ENCODE measurements at places on chromosomes 4 and X.

DNA sequence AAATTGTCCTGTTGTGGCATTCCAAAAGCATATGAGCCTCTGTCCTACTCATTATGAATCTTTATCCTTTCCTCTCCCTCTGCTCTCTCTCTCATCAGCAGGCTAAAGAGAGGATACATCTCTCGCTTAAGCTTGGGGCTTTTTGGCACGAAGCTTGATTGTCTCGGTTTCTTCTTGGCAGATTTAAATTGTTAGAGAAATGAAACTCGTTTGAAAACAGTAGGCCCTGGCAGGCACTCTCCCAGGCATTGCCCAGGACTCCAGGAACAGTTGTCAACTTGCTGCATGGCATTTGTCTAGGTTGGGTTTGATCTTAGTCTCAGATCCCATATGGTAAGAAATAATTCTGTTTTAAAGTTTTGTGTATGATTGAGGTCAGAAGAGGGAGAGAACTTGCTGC is 35.5 kb downstream of the NAA11 start:
- H3K4me1 ChIP-seq, result no peaks in the 10 kb centered on the region
- no peaks in the 10 kb centered on the region for H3K36me3 ChIP-seq
- peaks cover 2% of the 10 kb centered on the region for H3K27me3 ChIP-seq
- H3K4me3 ChIP-seq, result no peak overlapping the region

DNA sequence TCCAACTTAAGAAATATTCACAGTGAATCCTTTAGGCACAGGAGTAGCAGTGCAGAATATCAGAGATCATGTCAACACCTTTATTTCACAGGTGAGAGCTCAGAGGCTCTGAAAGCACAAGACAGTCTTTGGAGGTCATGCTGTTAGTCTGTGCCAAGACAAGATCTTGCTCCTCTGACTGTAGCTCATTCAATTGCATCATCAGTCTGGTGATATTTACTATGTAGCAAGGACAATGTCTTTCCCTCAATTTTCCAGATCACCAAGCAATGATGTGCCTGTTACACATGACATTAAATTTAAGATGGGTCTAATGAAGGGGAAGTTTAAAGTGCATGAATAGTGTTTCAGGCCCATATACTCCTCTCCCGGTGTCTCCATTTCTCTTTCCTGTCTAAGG is 277.5 kb downstream of the IL15 start:
- no peaks in the 10 kb centered on the region for H3K36me3 ChIP-seq
- no peak overlapping the region for H3K27ac ChIP-seq
- no peaks in the 10 kb centered on the region for H3K27me3 ChIP-seq

GRCh38 chrX:114985967-114986592 is 31.3 kb downstream of the IL13RA2 start:
- H3K27ac ChIP-seq, result peak overlapping the region; percentile 2
- H3K36me3 ChIP-seq, result no peaks in the 10 kb centered on the region

- no peak overlapping the region for H3K27ac ChIP-seq
- H3K36me3 ChIP-seq, result peaks cover 34% of the 10 kb centered on the region
- peaks cover 4% of the 10 kb centered on the region for H3K4me1 ChIP-seq
- H3K27me3 ChIP-seq, result no peaks in the 10 kb centered on the region
- no peak for DNase-seq
These were observed 958.9 kb downstream of the RPA4 start for GRCh38 chrX:97842468-97843199.

DNA sequence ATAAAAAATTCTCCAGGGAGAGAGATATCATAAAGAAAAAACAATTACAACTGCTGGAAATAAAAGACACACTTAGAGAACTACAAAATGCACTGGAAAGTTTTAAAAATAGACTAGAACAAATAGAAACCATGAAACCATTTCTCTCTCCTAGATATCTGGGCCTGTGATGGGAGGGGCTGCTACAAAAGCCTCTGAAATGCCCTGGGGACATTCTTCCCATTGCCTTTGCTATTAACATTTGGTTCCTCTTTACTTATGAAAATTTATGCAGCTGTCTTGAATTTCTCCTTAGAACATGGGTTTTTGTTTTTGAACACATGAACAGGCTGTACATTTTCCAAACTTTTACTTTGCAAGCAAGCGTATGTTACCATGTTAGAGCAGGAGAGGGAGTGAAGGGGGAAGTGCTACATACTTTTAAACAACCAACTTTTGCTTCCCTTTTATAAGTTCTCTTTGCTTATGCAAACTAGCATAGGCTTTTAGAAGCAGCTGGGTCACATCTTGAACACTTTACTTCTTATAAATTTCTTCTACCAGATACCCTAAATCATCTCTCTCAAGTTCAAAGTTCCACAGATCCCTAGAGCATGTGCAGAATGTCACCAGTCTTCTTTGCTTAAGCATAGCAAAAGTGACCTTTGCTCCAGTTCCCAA is 47.9 kb upstream of the PACRGL start:
- peaks cover 8% of the 10 kb centered on the region for H3K4me1 ChIP-seq
- no peaks in the 10 kb centered on the region for H3K36me3 ChIP-seq
- H3K4me3 ChIP-seq, result no peak overlapping the region
- no peak overlapping the region for H3K27ac ChIP-seq
- H3K27me3 ChIP-seq, result no peaks in the 10 kb centered on the region

DNA sequence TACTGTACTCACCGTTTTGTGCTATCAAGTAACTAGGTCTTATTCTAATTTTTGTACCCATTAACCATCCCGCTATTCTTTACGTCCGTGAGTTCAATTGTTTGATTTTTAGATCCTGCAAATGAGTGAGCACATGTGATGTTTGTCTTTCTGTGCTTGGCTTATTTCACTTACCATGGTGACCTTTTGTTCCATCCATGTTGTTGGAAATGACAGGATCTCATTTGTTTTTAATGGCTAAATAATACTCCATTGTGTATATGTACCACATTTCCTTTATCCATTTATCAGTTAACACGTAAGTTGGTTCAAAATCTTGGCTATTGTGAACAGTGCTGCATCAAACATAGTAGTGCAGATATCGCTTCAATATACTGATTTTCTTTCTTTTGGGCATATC is 48.3 kb downstream of the USP9X start:
- no peak overlapping the region for H3K4me3 ChIP-seq
- peaks cover 17% of the 10 kb centered on the region for H3K36me3 ChIP-seq
- H3K27me3 ChIP-seq, result no peaks in the 10 kb centered on the region
- no peak overlapping the region for H3K27ac ChIP-seq
- DNase-seq, result no peak

GRCh38 chr4:63795301-63795700 is 613.9 kb downstream of the TECRL start:
- no peaks in the 10 kb centered on the region for H3K36me3 ChIP-seq
- DNase-seq, result no peak
- no peaks in the 10 kb centered on the region for H3K27me3 ChIP-seq
- no peak overlapping the region for H3K27ac ChIP-seq
- H3K4me3 ChIP-seq, result no peak overlapping the region

- DNase-seq, result peak; percentile 61
- peaks cover 4% of the 10 kb centered on the region for H3K36me3 ChIP-seq
- peaks cover 38% of the 10 kb centered on the region for H3K4me1 ChIP-seq
- H3K27me3 ChIP-seq, result no peaks in the 10 kb centered on the region
- peak overlapping the region; percentile 100 for H3K4me3 ChIP-seq
These were observed 788 bp downstream of the SAP30 start for GRCh38 chr4:173371292-173372192.

DNA sequence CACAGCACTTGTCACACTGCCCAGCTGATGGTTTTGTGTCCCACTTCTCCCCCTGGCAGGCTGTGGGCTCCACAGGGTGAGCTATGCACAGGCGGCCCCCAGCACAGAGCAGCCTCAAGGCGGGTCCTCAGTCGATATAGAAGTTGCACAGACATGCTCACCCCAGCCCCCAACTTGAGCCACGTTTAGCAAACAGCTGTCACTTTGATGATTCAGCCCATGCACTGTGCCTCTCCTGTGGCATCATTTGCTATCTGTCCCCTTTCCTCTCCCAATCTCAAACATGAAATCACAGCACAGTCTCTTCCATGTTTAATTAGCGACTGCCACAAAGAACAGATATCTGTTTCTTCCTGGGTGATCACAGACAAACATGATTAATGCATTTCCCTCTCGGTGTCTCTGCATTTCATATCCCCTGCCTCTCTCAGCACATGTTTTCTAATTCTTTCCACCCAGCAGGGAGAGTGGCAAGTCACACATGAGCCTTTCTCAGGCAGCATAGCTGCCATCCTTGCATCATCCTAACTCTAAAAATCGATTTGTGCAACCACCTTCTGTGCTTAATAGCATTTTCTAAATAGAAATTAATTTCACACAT is 204.9 kb downstream of the EVC2 start:
- H3K36me3 ChIP-seq, result peaks cover 4% of the 10 kb centered on the region
- no peak overlapping the region for H3K4me3 ChIP-seq

GRCh38 chr4:89586318-89586717 is 250.6 kb downstream of the SNCA start:
- H3K27ac ChIP-seq, result no peak overlapping the region
- H3K27me3 ChIP-seq, result no peaks in the 10 kb centered on the region
- H3K4me3 ChIP-seq, result no peak overlapping the region
- DNase-seq, result no peak
- no peaks in the 10 kb centered on the region for H3K36me3 ChIP-seq

- peaks cover 5% of the 10 kb centered on the region for H3K4me1 ChIP-seq
- H3K36me3 ChIP-seq, result no peaks in the 10 kb centered on the region
- H3K27me3 ChIP-seq, result no peaks in the 10 kb centered on the region
- H3K27ac ChIP-seq, result no peak overlapping the region
- no peak overlapping the region for H3K4me3 ChIP-seq
These were observed 83.9 kb upstream of the CPEB2 start for GRCh38 chr4:14918336-14918735.

DNA sequence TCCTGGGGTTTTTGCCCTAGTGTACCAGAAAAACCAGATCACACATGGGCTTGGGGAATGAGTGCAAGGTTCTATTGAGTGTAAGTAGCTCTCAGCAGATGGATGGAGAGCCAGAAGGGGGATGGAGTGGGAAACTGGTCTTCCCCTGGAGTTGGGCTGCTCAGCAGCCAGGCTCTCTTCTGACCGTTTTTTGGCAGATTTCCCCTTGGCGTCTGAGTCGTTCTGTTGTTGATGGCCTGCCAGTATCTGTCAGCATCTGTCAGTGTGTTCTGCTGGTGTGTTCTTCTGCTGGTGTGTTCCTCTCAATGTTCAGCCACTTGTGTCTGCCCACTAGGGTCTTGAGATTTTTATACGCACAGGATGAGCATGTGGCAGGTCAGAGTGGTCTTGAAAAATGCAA is 633.9 kb upstream of the CPEB2 start:
- H3K27me3 ChIP-seq, result no peaks in the 10 kb centered on the region
- H3K36me3 ChIP-seq, result no peaks in the 10 kb centered on the region
- peaks cover 10% of the 10 kb centered on the region for H3K4me1 ChIP-seq
- no peak for DNase-seq

DNA sequence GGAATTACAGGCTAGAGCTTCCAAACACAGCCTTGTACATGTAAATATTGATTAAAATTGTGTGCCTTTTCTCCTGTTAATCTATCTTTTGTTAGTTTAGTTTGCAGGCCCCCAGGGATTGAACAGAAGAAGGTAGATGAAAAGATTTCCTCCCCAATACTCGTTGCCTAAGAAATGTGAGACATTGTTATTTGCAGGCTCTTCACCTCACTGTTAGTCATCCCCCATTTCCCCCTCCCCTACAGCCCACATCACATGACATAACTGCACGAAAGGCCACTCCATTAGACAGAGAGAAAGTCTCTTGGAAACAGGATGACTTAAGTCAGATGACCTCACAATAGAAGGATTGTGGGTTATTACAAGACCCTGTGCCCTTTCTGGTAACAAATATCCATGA is 13.3 kb upstream of the MID1 start:
- DNase-seq, result no peak
- peaks cover 9% of the 10 kb centered on the region for H3K36me3 ChIP-seq
- peak overlapping the region; percentile 94 for H3K27ac ChIP-seq

GRCh38 chr4:140757232-140757630 is 1.0 kb upstream of the TBC1D9 start:
- peaks cover 7% of the 10 kb centered on the region for H3K36me3 ChIP-seq
- no peak for DNase-seq
- peaks cover 31% of the 10 kb centered on the region for H3K4me1 ChIP-seq

DNA sequence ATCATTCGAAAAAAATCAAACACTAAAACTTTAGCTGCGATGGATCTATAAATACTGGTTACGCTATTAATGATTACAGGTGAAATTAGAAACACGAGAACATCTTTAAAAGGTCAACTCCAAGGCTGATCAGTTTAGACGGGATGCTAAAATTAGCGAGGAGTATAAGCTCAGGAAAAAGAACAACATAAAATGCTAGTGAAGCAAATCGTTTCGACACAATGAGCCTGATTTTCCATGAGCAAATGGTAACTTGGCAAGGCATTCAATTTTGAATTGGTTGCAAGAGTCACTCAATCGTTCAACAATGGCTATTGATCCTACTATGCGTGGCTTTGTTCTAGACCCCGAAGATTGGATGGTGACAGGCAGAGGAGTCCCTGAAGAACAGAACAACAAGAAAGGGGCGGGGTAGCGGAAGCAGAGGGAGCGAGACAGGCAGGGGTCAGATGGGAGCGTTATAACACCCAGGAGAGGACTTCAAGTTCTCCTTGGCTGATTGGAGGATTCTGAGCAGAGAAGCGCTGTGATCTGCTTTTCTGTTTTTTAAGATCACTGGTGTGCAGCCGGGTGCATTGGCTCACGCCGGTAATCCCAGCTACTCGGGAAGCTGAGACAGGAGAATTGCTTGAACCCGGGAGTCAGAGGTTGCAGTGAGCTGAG is 146.5 kb downstream of the RBM47 start:
- peaks cover 2% of the 10 kb centered on the region for H3K27me3 ChIP-seq
- no peak overlapping the region for H3K27ac ChIP-seq
- H3K36me3 ChIP-seq, result no peaks in the 10 kb centered on the region
- peaks cover 6% of the 10 kb centered on the region for H3K4me1 ChIP-seq
- DNase-seq, result no peak

GRCh38 chr4:89755220-89755619 is 81.7 kb downstream of the SNCA start:
- DNase-seq, result no peak
- H3K4me3 ChIP-seq, result no peak overlapping the region
- no peaks in the 10 kb centered on the region for H3K36me3 ChIP-seq
- peaks cover 14% of the 10 kb centered on the region for H3K4me1 ChIP-seq
- H3K27me3 ChIP-seq, result no peaks in the 10 kb centered on the region

DNA sequence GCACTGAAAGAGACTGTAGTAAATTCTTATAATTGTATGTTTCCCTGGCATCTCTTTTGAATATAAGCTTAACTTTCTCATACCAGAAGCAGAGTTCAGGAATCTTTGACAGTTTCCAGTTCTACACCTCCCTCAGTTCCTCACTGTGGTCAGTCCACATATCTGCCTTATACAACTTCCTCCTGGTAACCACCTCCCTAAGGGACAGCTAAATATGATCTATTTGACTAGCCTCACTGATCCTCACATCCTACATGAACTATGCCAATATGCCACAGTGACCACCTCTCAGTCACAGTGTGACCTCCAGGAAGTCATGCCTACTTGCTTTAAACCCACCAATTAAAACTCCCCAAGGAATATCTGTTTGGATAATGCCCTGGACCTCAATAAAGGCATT is 51.6 kb upstream of the HDAC8 start:
- H3K27me3 ChIP-seq, result no peaks in the 10 kb centered on the region
- H3K4me1 ChIP-seq, result no peaks in the 10 kb centered on the region
- no peak overlapping the region for H3K4me3 ChIP-seq
- DNase-seq, result no peak
- peaks cover 2% of the 10 kb centered on the region for H3K36me3 ChIP-seq
